ENCODE measurements at places on chromosomes 12 and 14.

GRCh38 chr12:109594556-109595317 is 21.1 kb downstream of the MVK start:
- no peak for DNase-seq

DNA sequence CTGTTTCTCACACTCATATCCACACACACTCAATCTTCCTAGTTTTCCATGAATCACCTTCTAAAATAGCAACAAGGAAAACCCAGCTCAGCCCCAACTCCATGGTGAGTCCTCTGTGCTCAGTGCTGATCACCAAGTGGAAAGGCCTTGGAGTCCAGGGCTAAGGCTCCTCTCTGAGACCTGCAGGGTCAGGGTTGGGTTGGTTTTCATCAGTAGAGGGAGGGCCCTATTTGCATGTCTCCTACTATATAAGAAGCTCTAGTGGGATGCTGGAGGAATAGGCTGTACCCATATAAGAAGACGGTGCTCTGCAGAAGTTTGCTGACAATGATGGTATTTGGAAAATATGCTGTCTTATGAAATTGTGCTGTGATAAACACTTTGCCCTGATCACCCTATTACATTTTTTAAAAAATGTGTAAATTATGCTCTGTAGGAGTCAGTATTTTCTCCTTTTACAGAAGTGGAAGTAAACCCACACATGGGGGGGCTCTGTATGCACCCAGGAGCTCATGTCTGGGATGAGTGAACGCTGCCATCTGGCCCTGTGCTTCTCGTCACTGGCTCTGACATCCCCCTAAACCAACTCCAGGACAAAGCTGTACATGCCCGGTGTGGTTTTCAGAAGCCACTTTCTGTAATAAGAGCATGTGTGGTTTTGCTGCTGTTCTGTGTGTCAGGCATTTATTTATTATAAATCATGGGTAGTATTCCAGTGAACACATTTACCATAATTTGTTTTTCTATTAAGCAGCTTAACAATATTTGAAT is 536.3 kb downstream of the TMEM121 start:
- no peak for DNase-seq

DNA sequence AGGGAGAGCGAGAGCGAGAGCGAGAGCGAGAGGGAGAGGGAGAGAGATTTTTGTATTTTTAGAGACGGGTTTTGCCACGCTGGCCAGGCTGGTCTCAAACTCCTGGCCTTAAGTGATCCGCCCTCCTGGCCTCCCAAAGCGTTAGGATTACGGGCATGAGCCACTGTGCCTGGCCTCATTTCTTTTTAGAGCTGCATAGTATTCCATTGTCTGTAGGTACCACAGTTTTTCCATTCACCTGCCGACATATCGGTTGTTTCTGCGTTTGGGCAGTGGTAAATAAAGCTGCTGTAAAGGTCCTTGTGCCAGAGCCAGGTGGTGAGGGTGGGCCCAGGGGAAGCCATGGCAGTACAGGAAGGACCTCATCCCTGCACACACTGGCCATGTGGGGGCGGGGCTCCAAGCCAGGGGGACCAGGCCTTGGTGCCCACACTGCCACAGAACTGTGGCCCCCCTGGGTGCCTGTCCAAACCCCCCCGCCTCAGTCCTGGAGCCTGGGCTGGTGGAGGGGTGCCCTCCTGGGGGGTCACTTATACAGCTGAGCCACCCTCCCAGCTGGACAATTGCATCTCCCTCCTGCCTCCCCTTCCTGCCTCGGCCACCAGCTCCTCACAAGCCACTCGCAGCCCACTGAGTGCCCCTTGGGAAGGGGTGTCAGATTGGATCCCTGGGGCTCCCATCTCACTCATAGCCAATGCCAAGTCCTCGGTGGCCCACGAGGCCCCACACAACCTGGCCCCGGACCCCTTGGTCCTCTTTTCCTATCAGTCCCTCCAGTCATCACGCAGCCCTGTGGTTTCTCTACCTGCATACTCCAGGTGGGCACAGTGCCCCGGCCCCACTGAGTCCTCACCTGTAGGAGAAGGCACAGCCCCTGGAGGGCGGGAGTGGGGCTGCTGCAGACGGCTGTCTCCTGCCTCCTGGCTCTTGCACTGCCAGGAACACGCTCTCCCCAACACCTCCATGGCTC is 1.7 kb upstream of the PUS1 start:
- no peak for DNase-seq

GRCh38 chr12:65875640-65876071 is 51.4 kb downstream of the HMGA2 start:
- peak; percentile 46 for DNase-seq

DNA sequence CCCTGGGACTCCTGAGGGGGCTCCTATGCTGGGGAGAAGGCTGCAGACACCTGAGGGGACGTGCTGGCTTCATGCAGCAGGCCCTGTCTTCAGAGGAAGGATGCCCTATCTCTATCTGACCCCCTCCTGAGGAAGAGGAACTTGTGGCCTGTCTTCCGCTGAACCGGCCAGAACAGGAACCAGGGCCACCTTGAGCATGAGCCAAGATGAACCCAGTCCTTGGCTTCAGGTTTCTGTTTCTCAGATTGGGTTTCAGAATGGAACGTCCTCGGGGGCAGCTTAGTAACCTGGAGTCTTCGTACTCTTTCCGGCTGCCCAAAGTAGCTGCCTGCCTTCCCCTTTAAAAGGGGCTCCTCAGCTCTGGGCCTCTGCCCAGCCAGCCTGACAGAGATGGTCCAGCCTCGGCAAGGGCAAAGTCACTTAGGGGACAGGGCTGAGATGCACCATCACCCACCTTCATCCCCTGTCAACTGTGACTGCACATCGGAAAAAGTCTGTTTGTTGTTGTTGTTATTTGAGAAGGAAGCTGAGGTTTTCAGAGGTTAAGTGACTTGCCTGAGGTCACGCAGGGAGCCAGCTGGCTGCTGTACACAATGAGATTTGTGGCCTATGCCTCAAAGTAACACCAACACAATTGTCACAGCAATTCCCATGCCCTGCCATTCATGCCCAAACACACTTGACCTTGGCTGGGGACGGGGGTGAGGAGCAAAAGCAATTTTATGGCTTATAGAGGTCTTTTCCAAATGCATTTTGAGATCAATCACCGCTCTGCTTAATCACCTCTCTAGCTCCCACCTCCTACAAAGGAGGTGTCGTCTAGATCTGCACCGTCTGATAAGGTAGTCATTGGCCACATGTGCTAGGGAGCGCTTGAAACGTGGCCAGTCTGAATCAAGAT is 13.4 kb downstream of the ASB2 start:
- DNase-seq, result no peak
